Fibroblast of skin of right biceps (primary cell): ENCODE measurements at places on chromosomes 3 and 15.
A peak's percentile ranks its signal among the peaks of the same experiment; 100 is the strongest.

GRCh38 chr3:22360164-22360563 lies 609.2 kb upstream of the ZNF385D start:
- no peak for DNase-seq

- peak; percentile 63 for DNase-seq
Observed at GRCh38 chr3:160486459-160486869, 36.9 kb upstream of the TRIM59 start.

- DNase-seq = no peak
Observed at GRCh38 chr15:85550283-85550682, 169.9 kb downstream of the AKAP13 start.

- no peak for DNase-seq
Observed at GRCh38 chr3:187769771-187770170, 24.5 kb upstream of the BCL6 start.

DNA sequence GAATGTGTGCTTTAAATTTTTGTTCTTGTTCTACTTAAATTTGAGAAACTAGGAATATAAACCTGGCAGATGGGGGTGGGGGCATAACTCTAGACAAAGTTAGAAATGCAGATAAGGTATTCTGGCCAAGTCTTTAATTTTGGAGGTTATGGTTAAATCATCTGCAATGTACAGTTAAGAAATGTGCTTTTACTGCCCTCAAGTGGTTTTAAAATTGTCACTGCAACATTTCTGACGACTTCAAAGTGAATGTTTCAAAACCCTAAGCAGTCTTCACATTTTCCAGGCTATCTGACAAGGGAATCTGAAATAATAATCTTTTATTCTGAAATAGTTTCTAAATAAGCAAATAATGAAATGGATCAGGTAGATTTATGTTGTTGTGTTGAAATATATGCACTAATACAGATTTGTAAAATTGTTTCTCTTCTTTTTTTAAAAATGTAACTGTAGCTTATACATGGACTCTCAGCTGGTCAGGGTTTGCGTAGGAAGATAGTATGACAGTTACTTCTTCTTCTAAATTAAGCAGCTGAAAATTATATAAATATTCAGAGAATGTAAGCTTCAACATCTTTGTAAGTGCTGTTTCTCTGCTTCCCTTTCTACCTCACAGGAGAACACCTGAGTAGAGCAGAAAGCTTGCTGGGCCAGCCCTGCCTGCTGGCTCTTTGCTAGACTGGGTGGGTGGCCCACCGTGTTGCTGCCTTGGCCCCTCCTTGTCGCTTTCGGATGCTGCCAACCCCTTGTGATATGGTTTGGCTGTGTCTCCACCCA lies 45.0 kb downstream of the SUCNR1 start:
- DNase-seq = peak; percentile 70

DNA sequence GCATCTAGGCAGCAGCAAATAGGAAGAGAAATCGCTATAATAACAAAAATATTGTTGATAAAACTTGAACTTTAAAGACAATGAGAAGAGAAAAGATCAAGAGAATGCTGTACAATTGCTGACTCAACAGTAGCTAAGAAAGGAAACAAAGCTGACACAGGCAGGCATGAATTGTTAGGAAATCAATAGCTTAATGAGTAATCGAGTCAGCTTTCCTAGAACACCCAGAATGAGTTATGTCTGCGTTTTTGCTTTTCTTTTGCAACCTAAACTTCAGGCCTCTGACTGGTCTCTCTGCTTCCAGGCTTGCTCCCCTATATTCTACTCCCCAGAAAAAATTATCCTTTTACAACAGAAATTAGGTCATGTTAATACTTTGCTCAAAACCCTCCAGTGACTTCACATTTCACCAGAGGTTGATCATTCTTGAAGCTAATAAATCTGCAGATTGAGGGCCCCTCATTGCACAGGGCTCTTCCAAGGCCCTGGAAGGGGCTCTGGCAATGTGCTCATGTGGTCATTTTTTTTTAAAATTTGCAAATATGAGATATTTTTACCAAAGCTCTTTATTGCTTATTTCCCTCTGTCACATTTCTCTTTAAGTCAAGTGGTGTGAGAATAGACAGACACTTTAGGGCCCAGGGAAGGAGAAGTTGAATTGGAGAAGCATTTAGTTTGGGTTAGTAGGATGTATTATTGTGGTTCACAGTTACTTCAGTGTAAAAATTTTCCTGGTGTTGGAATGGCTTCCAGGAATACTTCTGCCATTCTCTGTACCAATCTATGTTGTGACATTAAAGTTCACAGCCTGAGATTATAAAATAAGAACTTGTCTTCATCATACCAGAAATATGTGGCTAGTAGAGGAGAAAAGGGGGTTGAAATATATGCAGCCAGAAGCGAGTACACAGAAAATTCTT lies 116.3 kb downstream of the TMCO5A start:
- peak; percentile 79 for DNase-seq

GRCh38 chr15:42152196-42152920 lies 4.1 kb downstream of the PLA2G4F start:
- no peak for DNase-seq

GRCh38 chr15:71713191-71713809 lies 97.1 kb upstream of the NR2E3 start:
- no peak for DNase-seq
